NB4 (cell line): ENCODE measurements at places on chromosomes 13 and 19.

- DNase-seq: no peak
Measured at GRCh38 chr19:2680808-2681207, 21.7 kb downstream of the GNG7 start.

DNA sequence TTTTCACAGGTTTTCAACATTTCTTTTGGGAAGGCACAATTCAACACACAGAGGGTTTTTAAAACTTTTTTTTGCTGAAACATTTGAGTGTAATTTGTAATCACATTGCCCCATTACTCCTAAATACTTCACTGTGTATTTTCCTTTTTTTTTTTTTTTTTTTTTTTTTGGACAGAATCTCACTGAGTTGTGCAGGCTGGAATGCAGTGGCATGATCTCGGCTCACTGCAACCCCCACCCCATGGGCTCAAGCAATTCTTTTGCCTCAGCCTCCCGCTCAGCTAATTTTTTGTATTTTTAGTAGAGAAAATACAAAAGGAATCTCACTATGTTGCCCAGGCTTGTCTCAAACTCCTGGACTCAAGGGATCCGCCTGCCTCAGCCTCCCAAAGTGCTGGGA, 14.8 kb upstream of the DNAJC15 start:
- DNase-seq: no peak

GRCh38 chr19:55086730-55087541, 11.3 kb downstream of the EPS8L1 start:
- no peak for DNase-seq

DNA sequence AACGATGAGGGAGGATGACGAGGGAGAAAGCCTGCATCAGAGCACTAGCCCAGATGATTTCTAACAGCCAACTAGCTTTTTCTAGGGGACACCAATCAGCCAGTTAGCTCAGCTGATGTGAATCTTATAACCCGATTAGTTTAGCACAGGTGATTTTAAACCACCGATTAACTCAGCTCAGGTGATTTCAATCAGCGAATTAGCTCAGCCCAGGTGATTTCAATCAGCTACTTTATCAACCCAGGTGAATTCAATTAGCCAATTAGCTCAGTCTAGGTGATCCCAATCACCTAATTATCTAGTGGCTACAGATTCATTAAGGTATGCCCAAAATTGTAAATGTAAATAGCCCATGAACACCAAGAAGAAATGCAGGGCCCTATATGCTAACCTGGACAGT, 146.9 kb downstream of the ZNF486 start:
- no peak for DNase-seq

DNA sequence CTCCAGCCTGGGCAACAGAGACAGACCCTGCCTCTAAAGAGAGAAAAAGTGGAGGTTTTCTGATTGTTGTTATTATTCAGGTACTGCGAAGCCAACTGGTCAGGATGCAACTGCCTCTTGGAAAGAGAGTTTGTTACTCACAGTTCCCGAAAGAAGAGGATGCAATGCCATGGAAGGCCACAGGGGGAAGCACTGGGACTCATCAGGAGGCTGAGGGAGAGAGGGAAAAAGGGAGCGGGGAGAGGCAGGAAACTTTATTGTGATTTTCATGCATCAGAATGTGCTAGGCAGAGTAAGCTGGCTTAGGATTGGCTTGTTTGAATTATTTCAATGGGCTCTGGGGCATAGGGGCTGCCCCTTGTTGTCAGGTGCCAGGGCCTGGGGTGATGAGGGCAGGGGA, 27.6 kb downstream of the MYO9B start:
- DNase-seq: peak; percentile 42

- peak; percentile 31 for DNase-seq
Measured at GRCh38 chr13:81171065-81171647, 830.2 kb upstream of the SPRY2 start.

GRCh38 chr13:82480415-82480814, 1401.9 kb downstream of the SLITRK1 start:
- DNase-seq: peak; percentile 10

- peak; percentile 49 for DNase-seq
Measured at GRCh38 chr19:48135411-48135810, 24.8 kb upstream of the PLA2G4C start.

DNA sequence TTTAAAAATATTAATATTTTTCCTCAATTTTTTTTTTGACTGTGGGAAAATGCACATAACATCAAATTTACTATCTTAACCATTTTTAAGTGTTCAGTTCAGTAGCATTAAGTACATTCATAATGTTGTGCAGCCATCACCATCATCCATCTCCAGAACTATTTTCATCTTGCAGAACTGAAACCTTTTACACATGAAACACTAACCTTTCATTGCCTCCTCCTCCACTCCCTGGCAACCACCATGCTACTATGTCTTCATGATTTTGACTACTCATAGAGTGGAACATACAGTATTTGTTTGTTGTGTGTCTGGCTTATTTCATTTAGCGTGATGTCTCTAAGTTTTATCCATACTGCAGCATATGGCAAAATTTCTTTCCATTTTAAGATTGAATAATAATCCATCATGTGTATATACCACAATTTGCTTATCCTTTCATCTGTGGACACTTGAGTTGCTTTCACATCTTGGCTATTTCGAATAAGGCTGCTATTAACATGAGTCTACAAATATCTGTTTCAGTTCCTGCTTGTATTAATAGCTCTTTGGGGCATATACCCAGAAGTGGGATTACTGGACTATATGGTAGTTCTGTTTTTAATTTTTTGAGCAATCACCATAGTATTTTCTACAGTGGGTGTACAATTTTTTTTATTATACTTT, 376.4 kb downstream of the MTUS2 start:
- no peak for DNase-seq

DNA sequence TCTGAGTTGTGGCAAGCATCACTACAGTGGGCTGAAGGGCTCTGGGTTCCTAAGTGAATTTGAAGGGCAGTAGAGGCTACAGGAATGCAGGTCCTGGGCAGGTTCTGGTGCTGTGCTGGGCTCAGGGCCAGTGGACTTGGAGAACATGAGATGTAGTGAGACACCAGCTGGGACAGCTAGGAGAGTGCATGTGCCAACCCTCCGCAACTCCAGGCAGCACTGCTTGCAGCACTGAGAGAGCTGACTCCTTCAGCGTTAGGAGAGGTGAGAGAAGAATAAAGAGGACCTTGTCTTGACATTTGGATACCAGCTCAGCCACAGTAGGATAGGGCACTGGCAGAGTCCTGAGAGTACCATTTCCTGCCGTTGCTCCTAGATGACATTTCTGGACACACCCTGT, 739.9 kb upstream of the PRR20A start:
- no peak for DNase-seq

GRCh38 chr19:41408256-41408655, 10.6 kb downstream of the BCKDHA start:
- DNase-seq: peak; percentile 88

DNA sequence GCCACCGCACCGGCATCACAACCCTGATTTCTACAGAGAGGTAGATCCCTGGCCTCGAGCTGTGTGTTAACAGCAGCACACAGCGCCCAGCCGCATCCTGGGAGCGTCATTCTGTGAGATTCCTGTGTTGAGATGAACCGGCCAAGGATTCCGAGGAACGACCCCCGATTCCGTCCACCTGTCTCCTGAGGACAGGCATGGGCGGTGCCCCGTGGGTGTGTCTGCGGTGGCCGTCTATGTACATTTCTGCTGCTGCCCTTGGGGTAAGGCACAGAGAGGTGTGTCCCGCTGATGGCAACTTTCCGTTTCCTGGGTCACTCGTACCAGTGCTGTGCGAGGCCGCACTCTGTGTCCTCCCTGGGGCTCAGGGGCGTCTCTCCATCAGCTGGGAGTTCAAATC, 16.1 kb upstream of the F2RL3 start:
- no peak for DNase-seq

GRCh38 chr13:74324338-74324737, 190.1 kb upstream of the KLF12 start:
- no peak for DNase-seq

GRCh38 chr13:80550971-80551441, 210.1 kb upstream of the SPRY2 start:
- no peak for DNase-seq

DNA sequence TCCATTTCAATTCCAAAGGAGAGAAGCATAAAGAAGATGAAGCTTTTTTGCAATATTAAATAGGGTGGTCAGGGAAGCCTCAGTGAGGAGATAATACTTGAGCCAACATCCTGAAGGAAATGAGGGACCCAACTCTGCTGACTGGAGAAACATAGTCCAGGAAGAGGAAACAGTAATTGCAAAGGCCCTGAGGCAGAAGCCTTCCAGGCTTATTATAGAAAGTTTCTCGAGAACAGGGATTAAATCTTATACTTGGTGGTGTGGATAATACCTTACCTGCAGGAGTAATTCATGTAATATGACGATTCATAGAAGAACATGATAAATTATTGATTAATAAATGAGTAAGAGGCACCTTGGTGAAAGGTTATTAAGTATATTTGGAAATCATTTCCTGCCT, 1.0 kb upstream of the RFC3 start:
- no peak for DNase-seq

DNA sequence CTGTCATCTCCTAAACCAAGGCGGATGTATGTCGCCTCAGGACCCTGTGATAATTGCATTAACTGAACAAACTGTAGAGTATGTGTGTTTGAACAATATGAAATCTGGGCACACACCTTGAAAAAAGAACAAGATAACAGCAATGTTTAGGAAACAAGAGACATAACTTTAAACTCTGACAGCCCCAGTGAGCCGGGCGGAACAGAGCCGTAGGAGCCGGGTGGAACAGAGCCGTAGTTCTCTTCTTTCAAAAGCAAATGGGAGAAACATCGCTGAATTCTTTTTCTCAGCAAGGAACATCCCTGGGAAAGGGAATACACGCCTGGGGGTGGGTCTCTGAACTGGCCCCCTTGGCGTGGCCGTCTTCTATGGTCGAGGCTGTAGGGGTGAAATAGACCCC, 31.8 kb upstream of the ZNF675 start:
- DNase-seq: no peak

DNA sequence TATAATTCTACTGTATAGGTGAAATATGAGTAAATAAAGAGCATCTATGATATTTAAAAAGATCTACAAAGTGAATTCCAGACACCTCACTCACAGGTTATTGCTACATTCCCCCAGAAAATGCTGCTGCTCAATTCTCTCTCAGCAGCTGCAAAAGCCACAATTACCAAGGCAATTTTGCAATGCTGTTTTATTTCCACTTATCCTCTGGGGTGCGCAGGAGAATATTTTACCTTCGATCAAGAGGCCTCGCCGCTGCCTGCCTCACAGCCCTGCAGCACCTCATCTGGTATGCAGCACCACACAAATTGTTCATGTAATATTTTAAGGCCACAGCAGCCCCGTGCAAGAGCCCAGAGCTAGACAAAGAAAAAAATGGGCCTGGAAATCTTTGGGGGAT, 333.2 kb downstream of the DNAJC15 start:
- peak; percentile 53 for DNase-seq

- peak; percentile 92 for DNase-seq
Measured at GRCh38 chr13:32409561-32410421, 18.1 kb downstream of the N4BP2L1 start.

- no peak for DNase-seq
Measured at GRCh38 chr13:113121928-113122471, 599 bp upstream of the F10 start.

DNA sequence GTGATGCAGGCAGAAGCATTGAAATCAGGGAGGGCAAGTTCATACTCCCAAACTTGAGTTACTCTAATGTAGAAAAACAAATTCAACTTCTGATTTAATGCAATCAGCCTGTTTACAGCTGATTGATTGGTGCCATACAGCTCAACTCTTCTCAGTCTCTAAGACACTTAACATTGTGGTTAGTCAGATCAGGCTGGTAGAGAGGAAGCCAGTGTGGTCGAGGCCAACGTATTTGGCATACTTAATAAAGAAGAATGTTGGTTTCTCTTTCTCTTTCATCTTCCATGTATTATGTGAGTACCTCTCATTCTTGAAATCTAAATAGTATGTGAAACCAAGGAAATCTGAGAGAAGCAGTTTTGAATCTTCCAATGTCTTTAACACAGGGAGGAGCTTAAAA, 255.0 kb upstream of the SLITRK1 start:
- peak; percentile 62 for DNase-seq

DNA sequence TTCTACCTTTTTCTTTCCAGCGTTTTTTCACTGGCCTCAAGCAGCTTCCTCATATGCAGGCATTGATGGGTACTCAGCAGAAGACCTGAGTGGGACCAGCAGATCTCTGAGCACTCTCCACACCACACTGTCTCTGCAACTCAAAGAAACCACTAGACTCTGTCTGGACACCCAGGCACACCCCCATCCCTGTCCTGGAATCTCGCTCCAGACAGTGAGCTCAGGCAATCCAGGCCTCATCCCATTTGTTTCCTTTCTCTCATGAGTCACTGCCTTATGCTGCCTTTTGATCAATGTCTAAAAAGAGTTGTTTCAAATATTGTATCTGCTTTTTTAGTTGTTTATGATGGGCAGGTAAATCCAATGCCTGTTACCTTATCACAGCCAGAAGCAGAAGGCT, 19.7 kb upstream of the POP4 start:
- no peak for DNase-seq

- no peak for DNase-seq
Measured at GRCh38 chr19:52492201-52492993, 35.1 kb upstream of the ZNF808 start.

DNA sequence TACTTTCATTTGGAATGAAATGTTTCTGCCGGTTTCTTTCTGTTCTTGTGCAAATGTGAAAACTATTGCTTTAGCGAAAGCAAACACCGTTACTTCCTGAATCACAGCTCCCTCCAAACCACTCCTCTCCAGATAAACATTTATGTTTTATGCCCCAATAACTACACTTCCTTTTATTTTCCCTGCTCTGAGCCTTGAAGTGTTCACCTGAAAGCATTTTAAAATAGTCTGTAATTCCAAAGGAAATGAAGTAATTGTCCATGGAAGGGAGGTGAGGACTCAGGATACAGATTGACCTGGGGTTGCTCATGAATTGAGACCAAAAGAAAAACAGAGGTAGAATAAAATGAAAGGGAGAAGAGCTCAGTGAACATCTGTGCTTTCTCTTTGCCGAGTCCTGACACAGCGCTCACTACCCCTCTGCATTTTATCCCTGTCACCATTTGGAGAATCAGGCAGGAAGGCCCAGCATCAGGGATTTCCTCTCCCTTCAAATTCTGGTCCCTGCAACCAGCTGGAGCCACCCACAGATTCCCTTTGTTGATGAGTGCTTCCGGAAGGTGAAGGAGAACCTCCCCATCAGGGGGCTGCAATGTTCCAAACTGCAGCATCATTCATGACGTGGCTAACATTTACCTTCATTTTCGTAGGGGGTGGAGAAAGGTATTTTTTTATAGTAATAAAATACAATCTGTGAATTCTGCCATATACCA, 171.9 kb downstream of the ITGBL1 start:
- no peak for DNase-seq
